Caki2 (cell line): ENCODE measurements at places on chromosomes 13 and 19. TPM values are rescaled to one million over a fixed set of nuclear protein-coding genes. Genes with fewer than 3 reads are reported as not detected.

Gene POLR2I
- total RNA-seq: 110 and 136 TPM in 2 replicates

DNA sequence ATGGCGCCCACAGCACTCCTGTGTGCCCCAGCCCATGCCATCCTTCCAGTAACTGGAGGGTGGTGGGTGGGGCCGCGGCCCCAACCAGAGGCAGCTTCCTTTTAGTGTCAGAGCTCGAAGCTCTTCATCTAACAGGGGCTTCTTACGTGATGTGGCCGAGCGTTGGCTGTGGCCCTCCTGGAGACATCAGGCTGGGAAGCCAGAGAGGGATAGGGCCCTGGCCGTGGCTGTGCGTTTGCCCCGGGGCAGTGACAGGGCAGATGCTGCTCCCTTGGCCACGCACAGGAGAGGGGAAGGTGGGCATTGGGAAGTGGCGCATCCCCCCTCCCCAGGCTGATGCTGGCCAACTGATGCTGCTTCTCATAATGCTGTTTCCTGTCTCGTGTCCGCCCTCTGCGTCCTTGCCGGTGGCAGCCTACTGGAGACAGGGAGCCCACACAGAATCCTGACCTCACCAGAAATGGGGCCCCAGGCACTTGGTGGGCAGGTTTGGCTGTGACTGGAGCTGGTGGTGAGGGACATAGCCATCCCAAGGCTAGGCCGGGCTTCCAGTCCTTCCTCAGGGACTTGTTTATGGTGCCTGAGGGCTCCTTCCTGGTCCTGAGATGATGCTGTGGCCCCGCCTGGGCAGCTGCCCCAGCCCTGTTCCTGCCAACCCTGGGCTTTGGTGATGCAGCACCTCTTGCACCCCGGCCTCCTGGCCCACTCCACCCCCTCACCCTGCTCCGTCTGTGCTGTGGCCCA is 34.3 kb downstream of the ATP4B start:
- no peak for DNase-seq

GRCh38 chr13:51763486-51763885 is 40.5 kb downstream of the DHRS12 start:
- DNase-seq: no peak

DNA sequence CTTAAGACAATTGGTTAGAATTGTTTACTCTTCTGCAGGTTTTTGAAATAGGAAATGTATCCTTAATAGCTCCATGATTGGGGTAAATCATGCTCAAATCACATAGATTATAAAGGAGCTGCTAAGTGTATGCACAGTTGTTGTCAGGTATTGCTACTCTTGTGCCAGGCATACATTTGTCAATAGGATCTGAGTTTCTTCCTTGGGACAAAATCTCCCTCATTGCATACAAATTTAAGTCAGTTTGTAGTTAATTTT is 109.3 kb upstream of the MLNR start:
- peak; percentile 6 for DNase-seq

DNA sequence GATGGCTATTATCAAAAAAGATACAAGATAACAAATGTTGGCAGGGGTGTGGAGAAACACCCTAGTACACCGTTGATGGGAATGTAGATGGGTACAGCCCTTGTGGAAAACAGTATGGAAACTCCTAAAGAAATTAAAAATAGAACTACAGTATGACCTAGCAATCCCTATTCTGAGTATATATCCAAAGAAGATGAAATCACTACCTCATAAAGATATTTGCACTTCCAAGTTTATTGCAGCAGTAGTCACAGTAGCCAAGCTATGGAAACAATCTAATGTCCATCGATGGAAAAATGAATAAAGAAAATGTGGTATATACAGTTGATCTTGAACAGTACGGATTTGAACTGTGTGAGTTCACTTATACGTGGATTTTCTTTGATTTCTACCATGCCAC is 28.3 kb downstream of the TDRD3 start:
- no peak for DNase-seq

DNA sequence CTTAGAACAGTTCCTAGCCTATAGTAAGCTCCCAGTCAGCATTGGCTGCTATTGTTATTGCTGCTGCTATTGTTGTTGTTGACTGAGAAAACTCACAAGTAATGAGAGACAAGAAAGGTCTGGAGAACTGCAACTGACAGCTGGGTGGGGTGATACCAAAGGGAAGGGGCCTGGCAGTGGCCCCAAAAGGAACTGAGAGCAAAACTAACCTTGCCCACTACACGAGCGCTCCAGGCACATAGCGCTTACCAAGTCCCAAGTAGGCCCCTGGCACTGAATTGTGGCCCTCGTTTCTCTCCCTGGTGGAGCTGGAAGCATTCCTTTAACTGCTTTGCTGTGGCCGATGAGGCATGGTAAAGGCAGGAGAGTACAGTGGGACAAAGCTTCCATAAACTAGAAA is 59.7 kb downstream of the KCTD12 start:
- DNase-seq: no peak
